ENCODE measurements at places on chromosomes 5 and 9.

DNA sequence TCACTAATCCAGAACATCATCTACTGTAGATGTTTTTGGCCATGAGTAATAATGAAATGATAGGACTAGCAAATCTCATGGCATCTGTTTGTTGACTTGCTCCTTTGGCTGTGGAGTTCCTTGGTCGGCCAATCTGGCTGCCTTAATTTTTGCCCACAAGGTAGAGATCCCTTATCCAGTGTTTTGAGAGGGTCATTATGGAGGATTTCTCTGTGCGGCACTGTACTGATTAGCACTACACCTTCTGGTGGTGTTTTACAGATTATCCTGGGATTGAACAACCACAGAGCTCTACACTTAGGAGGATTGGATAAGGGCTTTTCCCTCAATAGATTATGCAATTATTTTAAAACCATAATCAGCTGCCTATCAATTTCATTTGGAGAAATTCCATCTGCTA lies 3.2 kb upstream of the ENHO start:
- DNase-seq, result no peak

- no peak for DNase-seq
Measured at GRCh38 chr9:13295556-13295955, 16.1 kb upstream of the MPDZ start.

GRCh38 chr9:136925414-136926153 lies 19.0 kb downstream of the FBXW5 start:
- no peak for DNase-seq

- DNase-seq, result no peak
Measured at GRCh38 chr9:86983620-86984259, 36.4 kb upstream of the GAS1 start.

DNA sequence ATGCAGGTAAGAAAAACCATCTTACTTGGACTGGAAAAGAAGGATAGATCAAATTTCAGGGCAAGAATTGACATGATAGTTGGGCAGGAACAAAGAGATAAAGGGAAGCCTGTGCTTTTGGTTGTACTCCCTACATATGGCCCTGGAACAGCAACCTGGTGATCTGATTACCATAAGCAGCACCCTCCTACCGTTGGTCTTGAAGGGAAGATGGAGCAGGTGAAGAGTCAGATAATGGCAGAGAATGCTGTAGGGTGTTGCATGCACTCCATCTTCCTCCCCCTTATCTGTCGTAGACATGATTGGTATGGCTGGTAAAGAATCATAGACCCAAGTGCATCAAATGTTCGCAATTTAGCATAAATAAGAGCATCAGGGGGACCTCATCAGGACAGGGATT lies 4.7 kb downstream of the IRGM start:
- no peak for DNase-seq

GRCh38 chr5:38453506-38453905 lies 102.9 kb downstream of the LIFR start:
- no peak for DNase-seq

GRCh38 chr9:121324316-121324715 lies 45.7 kb downstream of the STOM start:
- no peak for DNase-seq

DNA sequence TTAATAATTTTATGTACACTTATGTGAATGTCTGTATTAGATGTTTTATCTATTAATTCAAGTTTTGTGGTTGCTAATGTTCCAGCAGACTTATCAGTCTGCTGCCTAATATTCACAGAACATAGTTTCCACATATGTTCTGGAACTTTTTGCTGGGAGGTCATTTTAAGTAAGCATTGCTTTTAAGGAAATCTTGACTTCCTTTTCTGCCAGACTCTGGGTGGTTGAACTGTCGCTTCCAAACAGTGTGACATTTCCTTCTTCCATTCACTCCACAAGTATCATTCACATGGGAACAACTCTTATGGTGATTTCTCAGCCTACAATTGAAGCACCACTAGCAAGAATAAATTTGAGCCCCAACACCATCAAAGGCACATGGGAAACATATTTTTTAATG lies 82.9 kb downstream of the PLCXD3 start:
- no peak for DNase-seq

- DNase-seq, result no peak
Measured at GRCh38 chr5:164204338-164204946, 699.0 kb downstream of the MAT2B start.

DNA sequence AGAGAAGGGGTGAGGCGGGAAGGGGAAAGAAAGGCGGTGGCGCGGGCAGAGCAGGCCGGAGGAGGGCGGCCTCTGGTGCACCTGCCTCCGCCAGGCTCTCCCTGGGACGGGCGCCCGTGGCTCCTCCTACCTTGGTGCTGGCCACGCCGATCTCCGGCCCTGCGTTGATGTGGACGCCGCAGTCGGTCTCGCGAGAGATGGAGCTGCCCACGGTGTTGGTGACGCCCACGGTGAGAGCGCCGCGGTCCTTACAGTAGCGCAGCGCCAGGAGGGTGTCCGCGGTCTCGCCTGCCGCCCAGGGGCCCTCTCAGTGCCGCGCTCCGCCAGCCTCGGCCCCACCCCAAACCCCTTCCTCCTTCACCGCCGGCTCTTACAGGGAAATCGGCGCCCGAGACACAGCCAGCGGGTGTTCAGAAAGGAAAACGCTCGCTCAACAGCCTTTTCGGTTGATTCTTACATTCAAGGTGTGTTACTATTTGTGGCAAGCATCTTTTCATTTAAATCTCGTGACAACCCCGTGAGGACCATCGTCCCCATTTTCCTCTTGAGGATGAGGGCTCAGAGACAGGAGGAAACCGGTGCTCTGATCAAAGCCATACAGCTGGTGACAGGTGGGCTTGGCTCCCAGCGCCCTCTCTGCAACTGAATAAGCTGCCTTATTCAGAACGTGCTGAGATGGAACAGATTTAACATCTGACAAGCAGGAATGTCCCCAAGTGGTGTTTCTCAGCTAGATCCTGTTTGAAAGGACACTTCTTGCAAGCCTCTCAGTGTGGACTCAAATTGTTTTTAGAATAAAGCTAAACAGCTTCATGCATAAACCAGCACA lies 22.0 kb upstream of the MAPK9 start:
- no peak for DNase-seq
